Heart left ventricle (tissue), 16 donors: ENCODE measurements at places on chromosomes 7 and 10.
A peak's percentile ranks its signal among the peaks of the same experiment; 100 is the strongest.

DNA sequence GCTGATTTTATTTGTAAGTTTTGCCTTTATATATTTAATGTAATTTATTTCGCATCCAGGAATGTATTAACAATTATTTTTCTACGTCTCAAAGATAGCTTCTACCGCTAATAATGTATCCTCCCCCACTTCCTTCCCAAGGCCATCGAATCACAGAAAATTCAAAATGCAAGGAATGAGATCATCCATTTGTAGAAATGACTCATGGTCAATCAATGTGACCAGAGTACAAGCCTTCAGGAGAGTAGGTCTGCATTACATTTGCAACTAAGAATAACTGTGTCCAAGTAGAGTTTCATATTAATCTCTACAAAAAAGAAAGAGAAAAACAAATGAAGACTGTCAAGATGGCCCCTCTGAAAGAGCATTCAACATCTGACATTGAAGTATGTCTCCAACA is 205.9 kb upstream of the PHF14 start:
- no peak for DNase-seq

- no peak for DNase-seq
Measured at GRCh38 chr7:26345837-26346236, 54.2 kb downstream of the SNX10 start.

GRCh38 chr7:84002348-84002747 is 192.2 kb downstream of the SEMA3A start:
- no peak for DNase-seq

DNA sequence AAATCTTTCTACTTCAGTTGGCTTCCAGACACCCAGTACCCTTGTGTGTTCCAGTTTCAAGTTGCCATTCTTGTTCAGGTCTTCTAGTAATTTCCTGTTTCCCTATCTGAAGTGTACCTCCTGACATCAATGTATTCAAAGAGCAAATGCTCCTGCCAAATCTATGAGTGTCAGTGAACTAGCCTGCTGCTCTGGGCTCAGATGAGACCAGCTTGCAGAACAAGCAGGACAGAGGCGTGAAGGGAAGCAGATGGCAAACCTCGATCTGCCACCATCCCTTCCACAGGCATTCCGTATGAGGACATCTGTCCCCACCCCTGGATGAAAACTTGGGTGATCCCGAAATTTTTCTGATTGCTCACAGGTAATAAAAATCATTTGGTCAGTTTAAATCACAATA is 4.4 kb upstream of the MPP7 start:
- DNase-seq = no peak

GRCh38 chr7:133233142-133233541 is 19.7 kb upstream of the EXOC4 start:
- no peak for DNase-seq

DNA sequence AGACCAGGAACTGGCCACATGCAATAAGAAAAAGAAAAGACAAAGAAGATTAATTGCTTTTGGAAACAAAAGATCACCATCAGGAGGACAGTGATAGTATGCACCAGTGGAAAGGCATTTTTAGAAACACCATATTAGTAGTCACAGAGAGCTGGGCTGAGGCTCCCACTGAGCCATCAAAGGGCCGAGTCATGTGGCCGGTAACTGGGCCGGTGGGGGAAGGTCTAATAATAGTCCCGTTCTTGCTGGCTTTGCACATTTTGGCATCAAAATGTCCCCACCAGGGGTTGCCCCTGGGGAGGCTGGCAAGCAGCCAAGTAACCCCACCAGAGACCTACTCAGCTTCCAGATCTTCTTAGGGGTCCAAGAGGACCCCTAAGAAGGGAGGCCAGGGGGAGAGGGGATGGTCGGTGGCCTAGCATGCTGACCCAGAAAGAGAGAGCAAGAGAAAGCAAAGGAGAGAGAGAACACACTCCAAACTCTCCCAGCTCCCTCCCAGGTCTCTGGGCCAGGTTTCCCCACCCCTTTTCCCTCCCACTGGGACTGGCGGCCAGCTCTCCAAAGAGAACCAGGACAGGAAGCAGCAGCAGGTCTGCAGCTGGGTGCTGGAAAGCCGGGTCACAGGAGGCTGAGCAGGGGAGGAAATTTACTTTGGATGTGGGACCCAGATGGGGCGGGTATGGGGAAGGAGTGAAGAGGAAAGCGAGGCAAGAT is 70.2 kb upstream of the FGFR2 start:
- DNase-seq = peak; percentile 44

- no peak for DNase-seq
Measured at GRCh38 chr7:150769768-150770167, 30.4 kb downstream of the TMEM176B start.

DNA sequence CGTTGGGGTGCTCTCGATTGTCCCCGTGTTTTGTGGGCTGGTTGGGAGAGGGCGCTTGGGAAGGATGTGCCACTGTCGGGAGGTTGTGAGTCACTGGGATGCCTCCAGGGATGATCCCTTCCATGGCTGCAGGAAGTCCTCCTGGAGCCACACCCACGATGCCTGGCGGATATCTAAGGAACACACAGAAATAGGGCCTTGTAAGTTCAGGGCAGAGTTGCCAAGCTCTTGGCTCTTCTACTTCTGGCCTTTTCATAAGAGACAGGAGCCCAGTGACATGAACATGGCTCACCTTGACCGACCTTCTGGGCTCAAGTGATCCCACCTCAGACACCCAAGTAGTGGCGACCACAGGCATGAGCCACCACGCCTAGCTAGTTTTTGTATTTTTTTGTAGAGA is 47.6 kb downstream of the ZRANB1 start:
- DNase-seq = no peak

GRCh38 chr7:144549861-144550260 is 146.4 kb upstream of the NOBOX start:
- DNase-seq = no peak

DNA sequence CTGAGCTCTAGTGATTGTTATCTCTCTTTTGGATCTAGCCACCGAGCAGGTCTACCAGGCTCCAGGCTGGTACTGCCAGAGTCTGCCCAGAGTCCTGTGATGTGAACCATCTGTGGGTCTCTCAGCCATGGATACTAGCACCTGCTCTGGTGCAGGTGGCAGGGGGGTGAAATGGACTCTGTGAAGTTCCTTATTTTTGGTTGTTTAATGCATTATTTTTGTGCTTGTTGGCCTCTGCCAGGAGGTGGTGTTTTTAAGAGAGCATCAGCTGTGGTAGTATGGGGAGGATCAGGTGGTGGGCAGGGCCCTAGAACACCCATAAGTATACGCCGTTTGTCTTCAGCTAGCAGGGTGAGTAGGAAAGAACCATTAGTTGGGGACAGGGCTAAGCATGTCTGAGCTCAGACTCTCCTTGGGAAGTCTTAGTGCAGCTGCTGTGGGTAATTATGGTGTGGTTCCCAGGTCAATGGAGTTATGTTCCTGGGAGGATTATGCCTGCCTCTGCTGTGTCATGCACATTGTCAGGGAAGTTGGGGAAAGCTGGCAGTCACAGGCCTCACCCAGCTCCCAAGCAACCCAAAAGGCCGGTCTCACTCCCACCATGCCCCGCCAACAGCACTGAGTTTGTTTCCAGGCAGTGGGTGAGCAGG is 81.8 kb downstream of the NPSR1 start:
- no peak for DNase-seq

DNA sequence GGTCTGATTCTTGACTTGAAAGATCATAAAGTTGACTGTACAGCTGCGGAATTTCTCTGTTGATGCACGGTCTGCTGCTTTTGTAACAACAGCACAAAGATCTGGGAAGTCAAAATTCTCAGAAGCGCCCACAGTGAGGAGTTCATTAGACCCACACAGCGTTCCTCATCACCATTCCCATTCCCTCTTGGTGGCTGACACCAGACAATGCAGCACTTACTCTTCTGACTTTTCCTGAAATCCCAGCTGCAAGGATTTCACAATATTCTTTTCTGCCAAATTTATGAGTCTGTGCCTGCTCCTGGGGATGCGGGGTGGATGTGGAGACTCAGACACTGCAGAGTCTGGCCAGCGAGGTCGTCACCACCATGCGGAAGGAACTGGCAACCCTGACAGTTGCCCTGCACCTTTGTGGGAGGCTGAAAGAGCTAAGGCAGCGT is 233.9 kb downstream of the FANK1 start:
- peak; percentile 69 for DNase-seq

GRCh38 chr7:88760136-88760515 is 626 bp downstream of the ZNF804B start:
- no peak for DNase-seq

DNA sequence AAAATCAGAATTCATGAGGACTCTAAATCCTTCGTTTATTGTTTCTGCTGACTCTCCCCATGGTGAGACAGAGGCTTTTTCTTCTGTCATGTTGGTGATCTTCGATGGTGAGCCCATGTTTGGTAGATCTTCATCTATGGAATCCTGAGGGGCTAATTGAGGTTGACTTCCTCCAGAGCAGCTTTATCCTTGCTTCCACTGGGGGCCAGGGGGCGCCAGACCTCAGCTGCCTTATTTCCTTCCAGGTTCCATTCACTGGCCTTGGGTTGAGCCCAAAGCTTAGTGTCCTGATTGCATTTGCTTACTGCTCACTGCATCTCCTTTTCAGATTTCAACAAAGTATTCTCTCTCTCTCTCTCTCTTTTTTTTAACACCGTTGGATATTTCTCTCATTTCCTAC is 80.7 kb downstream of the GCC1 start:
- DNase-seq = no peak

- DNase-seq = no peak
Measured at GRCh38 chr7:142414135-142414534, 156.3 kb upstream of the PRSS58 start.

GRCh38 chr7:103598326-103598905 is 152.4 kb upstream of the SLC26A5 start:
- DNase-seq = no peak

DNA sequence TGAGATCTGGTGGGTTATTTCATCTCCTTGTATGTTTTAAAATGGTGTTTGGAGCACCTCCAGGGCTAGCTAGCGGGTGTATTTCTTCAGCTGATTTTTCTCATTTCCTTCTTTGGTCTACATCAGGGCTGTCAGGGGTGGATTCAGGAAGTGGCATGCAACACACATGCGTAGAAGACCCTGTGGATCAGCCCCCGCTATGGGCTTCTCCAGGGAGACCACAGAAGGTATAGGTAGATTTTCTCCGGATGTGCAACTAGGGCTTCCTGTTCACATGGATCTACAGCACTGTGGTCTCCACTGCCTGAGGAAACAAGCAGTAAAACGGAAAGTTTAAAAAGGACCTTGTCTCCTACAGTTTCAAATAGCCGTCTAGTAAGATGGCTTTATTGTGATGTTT is 10.4 kb downstream of the NUB1 start:
- DNase-seq = no peak

GRCh38 chr10:48634198-48634983 is 29.5 kb upstream of the ARHGAP22 start:
- DNase-seq = peak; percentile 68

DNA sequence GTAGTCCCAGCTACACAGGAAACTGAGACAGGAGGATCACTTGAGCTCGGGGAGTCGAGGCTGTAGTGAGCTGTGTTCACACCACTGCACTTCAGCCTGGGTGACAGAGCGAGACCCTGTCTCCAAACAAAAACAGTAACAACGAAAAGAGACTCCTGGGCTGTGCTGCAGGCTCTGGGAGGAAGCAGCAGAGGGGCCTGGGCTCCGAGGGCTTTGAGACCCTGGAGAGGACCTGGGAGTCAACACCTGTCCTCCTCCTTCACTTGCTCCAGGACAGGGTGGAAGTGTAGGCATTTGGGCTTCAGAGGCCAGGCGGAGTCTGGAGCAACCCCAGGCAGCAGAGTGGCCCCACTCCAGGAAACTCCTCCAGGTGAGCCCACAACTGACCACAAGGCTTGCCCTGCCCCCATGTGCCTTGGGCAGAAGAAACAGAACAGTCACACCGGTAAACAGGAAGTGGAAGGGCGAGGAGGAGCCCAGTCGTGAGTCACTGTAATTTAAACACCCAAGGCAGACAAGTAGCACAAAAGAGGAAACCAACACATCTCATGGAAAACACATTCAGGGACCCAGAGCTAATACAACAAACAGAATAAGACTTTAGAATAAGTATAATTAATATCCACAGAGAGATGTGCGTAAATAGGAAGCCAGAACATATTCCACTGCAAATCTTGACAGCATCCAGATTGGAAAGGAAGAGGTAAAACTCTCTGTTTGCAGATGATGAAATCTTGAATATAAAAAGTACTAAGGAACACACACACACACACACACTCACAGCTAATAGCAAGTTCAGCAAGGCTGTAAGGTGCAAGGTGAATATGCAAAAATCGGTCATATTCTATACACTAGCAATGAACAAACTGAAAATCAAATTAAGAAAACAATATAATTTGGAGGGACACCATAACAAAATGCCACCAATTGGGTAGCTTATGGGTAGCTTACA is 20.5 kb upstream of the RASGEF1A start:
- DNase-seq = no peak

- no peak for DNase-seq
Measured at GRCh38 chr7:36633377-36633776, 90.9 kb downstream of the AOAH start.

DNA sequence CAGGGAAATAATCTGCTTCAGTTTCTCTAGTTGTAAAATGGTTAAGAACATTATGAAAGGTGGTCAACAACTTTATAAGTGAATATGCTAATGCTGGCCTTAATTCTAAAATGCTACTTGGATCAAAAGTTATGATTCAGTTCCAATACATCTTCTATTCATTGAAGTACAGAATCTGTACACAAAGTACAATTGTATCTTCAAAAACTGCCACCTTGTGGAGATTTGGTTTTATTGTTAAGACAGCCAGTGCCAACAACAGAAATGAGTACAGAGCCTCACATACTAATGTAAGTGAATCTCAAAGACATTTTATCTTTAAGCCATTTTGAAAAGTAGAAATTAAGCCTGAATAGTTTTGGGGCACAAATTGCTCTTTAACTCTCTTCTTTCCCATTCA is 194.0 kb downstream of the CFTR start:
- no peak for DNase-seq

DNA sequence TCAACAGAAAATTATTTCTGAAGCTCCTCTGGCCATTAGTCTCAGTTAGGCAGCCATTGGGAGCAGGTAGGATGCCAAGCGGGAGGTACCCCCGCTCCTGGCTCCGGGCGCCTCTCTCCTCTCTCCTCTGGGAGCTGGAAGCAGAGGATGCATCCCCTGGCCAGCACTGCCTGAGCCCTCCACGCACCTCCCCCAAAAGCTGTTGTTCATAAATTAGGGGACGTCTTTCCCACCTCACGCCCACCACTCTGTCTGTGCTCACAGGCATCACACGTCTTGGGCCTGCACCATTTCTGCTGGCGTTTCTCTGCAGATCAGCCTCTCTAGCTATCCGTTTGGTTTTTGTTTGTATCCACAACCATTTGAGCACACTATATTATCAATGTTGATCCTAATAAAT is 609.0 kb upstream of the FOXK1 start:
- no peak for DNase-seq
